AG04450 (cell line): ENCODE measurements at places on chromosomes 7 and 10. TPM values are rescaled to one million over a fixed set of nuclear protein-coding genes. Genes with fewer than 3 reads are reported as not detected.

JCAD gene
- polyA plus RNA-seq, result 38.3 and 41.2 TPM in 2 replicates

NSUN6 gene
- 6.0 and 7.6 TPM in 2 replicates for polyA plus RNA-seq

ZWINT gene
- polyA plus RNA-seq, result 14.0 and 15.0 TPM in 2 replicates

STK32C gene
- 5.0 and 5.3 TPM in 2 replicates for polyA plus RNA-seq

CAV2 gene
- polyA plus RNA-seq, result 241 and 265 TPM in 2 replicates

LIPN gene
- not detected in 2 replicates for polyA plus RNA-seq

- DNase-seq, result peak; percentile 53
Measured at GRCh38 chr7:83936056-83936708, 258.4 kb downstream of the SEMA3A start.

GRCh38 chr10:17019696-17020095, 109.9 kb downstream of the CUBN start:
- DNase-seq, result no peak

DNA sequence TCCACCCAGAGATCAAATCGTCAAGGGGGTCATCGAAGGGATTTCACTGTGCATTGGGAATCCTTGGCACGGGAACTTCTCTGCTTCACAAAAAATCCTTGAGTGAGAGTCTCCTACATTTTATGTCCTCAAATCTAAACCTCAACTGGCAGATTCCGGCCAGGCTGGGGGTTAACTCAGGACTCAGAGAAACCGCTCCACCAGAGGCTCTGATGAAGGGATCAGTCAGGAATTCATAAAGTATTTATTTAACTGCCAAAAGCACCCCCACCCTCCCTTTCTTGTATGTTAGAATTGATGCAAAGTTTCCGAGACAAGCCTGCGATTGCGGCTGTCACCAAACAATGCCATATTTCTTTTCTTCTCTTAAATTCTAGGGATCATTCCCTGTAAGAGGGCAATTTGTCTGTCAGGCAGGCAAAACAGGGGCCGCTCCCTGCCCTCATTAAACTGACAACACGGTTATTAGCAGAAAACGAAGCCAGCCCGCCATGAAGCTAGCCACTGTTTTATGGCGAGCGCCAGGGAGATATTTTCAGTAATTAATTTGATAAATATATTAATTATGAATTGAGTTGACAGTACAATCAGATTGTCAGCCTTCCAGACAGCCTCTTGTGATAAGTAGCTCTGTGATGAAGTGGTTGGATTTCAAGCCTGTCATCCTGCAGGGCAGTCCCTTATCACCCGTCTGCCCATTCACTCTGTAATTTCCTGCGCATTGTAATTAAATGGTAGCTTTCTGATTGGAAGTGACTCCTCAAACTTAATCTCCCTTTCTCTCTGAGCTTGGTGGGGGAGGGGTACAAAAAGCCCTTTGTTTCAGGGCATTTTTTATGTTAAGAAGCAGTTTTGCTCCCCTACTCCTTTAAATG, 153.0 kb upstream of the GPR26 start:
- no peak for DNase-seq

DNA sequence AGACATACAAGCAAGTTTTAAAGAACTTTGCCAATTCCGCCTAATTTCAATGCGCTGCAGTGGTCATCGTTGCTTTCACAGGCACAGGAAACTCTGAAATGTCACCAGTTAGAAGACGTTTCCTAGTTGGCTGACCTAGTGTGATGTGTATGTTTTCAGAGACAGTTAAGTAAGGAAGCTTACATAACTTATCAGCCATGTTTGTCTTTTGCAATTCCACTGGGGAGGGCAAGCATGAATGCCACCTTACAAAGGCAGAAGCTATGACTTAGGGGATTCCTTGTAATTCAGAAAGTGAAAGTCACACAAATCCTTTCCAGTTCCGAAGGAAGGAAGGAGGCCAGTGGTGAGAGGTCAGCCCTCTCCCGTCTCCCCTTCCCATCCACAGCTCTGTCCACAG, 15.0 kb upstream of the NPS start:
- DNase-seq, result no peak

DNA sequence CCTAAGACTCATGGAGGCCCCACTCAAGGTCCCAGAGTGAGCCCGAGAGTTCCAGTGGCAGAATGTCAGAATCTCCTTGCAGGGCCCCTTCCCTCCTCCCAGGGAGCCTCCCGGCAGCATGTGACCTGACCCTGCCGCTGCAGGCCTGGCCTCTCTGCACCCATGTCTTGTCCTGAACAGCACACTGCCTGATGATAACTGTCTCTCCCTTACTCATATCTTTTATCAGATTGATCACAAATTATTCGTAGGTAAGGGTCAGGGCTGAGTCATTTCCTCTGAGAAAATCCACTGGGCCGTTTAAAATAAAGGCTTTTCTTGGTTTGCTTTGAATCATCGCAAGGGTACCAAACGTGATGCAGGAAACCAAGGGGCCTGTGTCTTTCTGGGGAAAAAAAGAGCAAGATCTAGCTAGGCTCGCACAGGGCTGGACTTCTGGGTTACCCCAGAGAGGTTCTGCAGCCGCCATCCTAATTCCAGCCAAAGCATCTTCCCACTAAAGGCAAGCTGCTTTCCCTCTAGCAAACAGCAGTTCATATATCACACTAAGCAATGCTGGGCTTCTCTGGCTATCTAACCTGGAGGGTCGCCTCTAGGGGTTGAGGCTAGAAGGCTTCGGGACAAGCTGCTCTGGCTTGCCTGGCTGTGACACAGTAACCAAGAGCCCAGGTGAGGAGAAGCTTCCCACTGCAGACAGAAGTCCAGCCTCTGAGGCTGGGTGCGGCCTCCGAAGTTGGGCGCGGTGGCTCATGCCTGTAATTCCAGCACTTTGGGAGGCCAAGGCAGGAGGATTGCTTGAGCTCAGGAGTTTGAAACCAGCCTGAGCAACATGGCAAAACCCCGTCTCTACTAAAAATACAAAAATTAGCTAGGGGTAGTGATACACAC, 104.9 kb downstream of the SPDYE5 start:
- no peak for DNase-seq

DNA sequence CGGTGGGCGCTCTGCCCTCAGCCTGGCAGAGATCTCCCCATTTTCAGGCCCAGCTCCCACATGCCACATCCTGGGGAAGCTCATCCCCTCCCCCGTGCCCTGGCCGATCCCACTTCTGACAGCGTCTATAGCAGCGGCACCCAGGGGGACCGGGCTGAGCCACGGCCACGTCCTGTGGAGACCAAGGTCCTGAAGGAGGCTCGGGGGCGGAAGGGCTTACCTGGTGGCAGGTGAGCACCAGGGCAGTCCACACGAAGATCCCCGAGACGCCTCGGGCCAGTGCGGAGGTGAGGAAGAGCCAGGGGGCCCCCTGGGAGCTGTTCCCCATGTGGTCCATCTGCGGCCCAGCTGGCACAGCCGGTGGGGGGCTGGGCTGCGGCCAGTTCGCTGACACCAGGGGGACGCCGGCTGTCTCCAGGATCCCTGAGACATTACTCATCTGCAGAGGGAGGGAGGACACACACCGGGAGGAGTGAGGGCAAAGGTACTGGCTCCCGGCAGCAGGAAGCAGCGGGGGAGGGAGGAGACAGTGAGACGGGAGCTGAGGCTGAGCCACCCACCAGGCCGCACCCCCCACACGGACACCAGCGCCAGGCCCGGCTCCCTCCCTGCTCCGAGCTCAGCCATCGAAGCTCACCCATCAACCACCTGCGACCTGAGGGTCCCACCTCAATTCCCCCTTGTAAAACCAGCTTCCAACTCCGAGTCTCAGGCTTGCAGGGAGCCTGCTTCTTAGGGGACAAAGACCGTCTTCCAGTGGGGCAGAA, 776 bp downstream of the TMEM184A start:
- peak; percentile 43 for DNase-seq

- no peak for DNase-seq
Measured at GRCh38 chr10:8393531-8393930, 339.0 kb downstream of the GATA3 start.

DNA sequence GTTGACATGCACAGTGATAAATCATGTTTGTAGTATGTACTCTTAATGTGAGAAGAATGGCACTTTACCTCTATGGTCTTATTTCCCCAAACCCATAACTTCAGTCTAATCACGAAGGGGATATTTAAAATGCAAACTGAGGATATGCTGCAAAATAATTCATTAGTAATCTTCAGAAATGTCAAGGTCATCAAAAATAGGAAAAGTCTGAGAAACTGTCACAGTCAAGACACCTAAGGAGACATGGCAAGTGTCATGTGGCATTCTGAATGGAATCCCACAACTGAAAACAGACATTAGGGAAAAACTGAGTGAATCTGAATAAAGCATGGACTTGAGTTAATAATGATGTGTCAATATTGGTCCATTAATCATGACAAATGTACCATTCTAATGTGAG, 605.5 kb upstream of the ANKRD30A start:
- no peak for DNase-seq

GRCh38 chr10:123019264-123019663, 10.5 kb downstream of the ACADSB start:
- no peak for DNase-seq

GRCh38 chr7:117006907-117007684, 53.8 kb downstream of the ST7 start:
- no peak for DNase-seq

DNA sequence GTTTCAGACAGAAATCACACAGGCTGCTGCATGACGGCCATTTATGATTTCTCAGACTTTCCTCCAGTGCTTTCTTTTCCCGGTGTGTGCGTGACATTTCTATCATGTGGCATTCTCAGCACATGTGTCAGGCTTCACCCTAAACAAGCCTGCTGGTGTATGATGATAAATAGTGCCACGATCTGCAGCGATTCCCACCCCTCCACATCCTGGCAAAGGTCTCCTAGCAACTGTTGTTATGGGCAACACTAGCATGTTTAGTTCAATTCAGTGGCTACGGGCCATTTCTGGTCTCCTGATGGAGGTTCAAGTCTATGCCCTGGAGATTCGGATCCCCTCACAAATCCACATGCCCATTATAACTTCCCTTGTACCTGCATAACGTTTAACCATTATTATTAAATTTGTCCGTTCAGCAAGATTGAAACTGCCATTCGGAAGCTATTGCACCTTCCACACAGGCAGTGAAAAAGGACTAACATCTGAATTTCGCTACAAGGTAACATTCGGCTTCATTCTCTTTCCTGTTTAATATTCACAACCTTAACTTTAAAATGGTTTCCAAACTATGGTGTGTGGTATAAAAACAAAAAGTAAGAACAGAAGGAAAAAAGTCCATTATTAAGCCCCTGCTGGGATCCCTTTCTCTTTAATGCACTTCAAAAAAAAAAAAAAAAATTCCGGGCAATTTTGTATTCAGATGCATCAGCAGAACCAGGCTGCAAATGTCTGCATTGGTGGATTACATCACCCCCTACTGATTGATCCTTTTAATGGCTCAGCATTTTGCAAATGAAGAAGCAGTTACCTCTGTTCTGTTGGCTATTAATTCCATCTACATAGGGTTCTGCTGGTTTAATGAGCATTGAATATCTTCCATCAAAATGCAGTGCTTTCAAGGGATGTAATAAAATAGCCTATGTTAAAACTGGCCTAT, 90.2 kb downstream of the FRMD4A start:
- DNase-seq, result no peak
